ENCODE measurements at places on chromosomes 1 and 21. TPM values are rescaled to one million over a fixed set of nuclear protein-coding genes. Genes with fewer than 3 reads are reported as not detected.

KANK4 gene
- 0.06 TPM for total RNA-seq

FAM72B gene
- total RNA-seq: 6.3 TPM

SPATA45 gene
- not detected for total RNA-seq

SKI gene
- total RNA-seq: 13.9 TPM

SPATA21 gene
- total RNA-seq: not detected

VSIG8 gene
- total RNA-seq: not detected

LAMTOR5 gene
- 116 TPM for total RNA-seq

LCE1E gene
- not detected for total RNA-seq

EDN2 gene
- total RNA-seq: not detected

RBM34 gene
- 84.4 TPM for total RNA-seq

NOS1AP gene
- 0.98 TPM for total RNA-seq

RAB13 gene
- total RNA-seq: 45.4 TPM

INAVA gene
- total RNA-seq: 1.5 TPM

ELF3 gene
- total RNA-seq: 0.06 TPM

CD34 gene
- total RNA-seq: 1.2 TPM

CSF3R gene
- total RNA-seq: not detected

AADACL3 gene
- not detected for total RNA-seq

DCST2 gene
- 0.13 TPM for total RNA-seq

GJA4 gene
- total RNA-seq: not detected

ZFP69B gene
- 6.8 TPM for total RNA-seq

ARMH1 gene
- total RNA-seq: not detected
